K562 (cell line): ENCODE measurements at places on chromosomes 11 and 22.

DNA sequence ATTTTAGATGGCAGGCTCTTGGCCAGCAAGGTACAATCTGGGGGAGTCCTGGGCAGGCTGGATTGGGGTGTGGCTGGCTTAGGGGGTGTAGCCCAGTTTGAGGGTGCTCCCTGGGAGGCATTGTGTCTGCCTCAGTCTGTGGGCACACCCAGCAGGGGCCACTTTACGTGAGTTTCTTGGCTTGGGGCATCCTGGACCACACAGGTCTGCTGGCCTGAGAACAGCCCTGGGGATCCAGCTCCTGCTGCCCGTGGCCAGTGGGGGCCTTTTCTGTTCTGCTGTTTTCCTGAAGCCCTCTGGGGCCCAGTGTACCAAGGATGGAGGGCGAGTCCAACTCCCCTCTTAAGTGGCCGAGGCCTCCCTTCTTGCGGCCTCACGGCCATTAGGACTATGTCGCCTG lies 71.9 kb downstream of the MPPED1 start:
- DNase-seq = no peak

- peak; percentile 25 for DNase-seq
Measured at GRCh38 chr11:17766590-17766989, 32.0 kb downstream of the KCNC1 start.

GRCh38 chr22:37137903-37138665 lies 11.6 kb downstream of the IL2RB start:
- no peak for DNase-seq

DNA sequence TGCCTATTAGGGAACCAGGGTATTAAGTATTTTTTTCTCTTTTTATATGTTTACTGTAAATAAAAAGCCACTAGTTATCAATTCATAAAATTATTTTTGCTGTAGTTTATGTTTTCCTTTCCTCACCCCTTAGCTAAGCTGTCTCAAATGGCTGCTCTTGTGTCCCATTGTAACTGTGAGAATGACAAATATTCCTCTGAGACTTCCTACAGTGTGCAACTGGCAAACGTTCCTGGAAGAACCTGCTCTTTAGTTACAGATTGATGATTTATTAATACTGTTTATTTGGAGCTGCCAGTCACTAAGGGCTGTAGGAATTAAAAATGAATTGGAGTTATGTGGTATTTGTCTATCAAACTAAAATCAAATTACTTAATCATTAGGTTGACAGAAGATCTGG lies 675.4 kb upstream of the ARHGAP42 start:
- no peak for DNase-seq

- no peak for DNase-seq
Measured at GRCh38 chr11:134733646-134734045, 321.6 kb upstream of the B3GAT1 start.

DNA sequence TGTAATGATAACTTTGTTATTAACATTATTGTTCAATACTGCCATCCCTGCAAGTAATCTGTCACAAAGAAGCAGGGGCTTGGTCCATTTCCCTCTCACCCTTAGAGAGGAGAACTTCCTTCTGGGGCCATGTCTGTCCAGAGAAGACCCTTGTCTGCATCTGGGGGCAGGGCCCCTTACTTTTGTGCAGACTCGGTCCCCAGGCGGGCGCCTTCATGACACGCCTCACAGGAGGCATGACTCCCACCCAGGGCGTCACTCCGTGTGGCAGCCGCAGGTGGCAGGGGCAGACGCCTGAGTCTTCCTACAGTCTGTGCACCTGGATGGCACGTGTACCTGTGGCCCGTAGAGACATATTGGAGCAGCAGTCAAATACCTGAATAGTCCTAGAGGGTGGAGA lies 21.8 kb upstream of the B3GAT1 start:
- no peak for DNase-seq

DNA sequence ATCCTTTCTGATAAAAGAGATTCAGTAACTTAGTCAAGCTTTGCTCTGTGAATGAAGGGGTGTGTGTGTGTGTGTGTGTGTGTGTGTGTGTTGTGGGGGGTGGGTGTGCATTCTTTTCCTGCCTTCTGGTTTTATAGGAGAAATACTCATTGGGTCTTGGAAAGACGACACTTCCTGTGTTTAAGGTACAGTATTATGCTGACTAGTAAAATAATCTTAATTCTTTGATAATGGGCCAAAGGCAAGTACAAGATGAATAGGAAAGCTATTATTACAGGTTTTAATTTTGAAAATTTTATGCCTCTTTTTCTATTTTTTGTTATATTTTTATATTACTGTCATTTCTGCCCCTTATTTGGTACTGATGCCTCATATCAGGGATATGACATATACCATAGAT lies 26.1 kb downstream of the HSD17B12 start:
- no peak for DNase-seq

GRCh38 chr11:125833016-125833415 lies at the start of gene PATE4:
Gene PATE4, plus strand, starts transcription at chr11:125833316. Its CDS starts 44 bp downstream, at chr11:125833360.
- DNase-seq = no peak

- no peak for DNase-seq
Measured at GRCh38 chr11:124277207-124277606, 21.0 kb downstream of the OR8G5 start.

DNA sequence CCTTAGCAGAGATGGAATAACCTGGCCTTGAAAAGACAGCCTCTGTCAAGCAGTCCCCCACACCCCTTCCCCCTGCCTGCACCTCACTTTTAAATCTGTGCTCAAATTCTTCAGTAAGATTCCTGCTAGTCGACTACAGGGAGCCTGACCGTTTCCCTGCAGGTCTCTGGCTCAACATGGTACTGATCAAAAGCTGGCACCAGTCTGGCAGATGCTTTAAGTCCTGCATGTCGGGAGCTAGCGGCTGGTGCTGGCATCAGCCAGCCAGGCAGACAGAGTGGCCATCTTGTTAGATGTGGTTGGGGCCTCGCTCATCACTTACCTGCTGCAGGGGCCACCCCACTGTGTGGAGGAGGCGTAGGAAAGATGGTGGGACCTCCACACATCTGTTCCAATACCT lies 204.4 kb upstream of the SORL1-AS1 start:
- DNase-seq = no peak

GRCh38 chr11:102799681-102800340 lies 1.9 kb upstream of the MMP1 start:
- no peak for DNase-seq

GRCh38 chr11:115963156-115963555 lies 458.9 kb upstream of the CADM1 start:
- no peak for DNase-seq

DNA sequence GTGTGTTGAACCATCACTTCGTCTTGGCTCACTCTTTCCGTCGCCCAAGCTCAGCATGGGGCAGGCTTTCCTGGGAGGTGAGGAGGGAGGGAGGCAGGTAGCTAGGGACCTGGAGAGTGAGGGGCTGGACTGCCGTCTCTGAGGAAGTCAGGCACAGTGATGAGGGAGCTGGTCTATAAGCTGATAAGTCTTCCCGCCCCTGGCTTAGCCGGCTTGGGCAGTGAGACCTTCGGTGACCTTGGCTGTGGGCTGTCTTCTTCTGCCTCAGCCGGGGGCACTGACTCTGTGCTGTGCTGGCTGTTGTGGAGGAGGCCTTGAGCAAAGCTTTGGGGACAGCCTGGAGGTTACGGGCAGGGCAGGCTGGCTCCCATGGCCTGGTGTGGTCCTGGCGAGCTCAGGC lies 18.7 kb downstream of the GNAZ start:
- DNase-seq = no peak

- no peak for DNase-seq
Measured at GRCh38 chr11:7909585-7910285, 21.3 kb downstream of the OR10A6 start.

- DNase-seq = no peak
Measured at GRCh38 chr22:43540529-43540923, 128.7 kb downstream of the MPPED1 start.

- DNase-seq = peak; percentile 11
Measured at GRCh38 chr11:106917973-106918372, 100.3 kb downstream of the GUCY1A2 start.

GRCh38 chr22:31222736-31223135 lies 10.6 kb downstream of the LIMK2 start:
- peak; percentile 37 for DNase-seq

GRCh38 chr11:15882876-15883454 lies 473.4 kb downstream of the SOX6 start:
- no peak for DNase-seq

DNA sequence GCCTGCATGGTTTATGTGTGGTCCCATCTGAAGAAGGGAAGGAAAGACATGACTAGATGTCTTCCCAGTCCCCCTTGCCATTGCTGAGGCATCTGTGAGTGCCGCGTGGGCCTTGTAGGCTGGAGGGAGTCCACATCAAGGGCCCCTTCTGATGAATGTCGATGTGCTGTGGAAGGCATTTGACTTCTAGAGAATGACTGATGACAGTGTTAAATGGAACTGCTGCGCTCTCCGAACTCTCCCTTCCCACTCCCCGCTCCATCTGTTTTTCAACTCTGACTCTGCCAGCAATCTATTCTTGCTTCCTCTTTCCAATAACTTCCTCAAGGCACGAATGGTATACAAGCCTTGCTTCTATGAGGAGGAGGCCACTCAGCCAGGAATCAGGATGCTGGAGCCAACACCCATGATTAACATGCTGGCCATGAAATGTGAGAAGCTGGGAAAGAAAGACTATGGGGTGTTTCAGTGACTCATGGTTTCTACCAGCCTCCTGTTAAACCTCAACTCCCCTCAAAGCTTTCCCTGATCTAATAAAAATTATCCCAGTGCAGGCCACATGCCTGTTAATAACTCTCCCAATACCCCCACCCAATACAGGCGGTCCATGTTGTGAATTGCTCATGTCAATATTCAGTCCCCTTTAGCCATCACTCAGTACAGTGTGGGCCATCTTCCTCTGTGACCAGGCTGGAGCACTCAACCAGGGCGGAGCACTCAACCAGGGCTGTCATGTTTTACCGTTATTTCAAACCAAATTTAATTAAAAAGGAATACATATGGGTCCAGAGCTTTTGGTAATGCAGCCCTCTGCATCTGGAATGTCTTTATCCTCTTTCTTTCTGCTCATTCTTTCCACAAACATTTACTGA lies 46.4 kb upstream of the TBCEL start:
- DNase-seq = no peak

DNA sequence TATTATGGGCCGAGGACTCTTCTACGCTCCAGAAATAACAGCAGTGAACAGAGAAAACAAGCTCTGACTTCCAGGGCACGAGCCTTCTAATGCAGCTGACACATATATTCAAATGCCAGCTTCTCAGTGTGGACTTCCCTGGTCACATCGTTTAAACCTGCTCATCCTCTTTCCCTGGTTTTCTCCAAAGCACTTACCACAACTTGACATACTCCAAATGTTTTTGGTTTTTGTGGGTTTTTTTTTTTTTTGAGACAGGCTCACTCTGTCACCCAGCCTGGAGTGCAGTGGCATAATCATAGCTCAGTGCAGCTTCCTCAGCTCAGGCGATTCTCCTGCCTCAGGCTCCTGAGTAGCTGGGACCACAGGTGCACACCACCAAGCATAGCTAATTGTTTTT lies 105.5 kb downstream of the MICAL3 start:
- DNase-seq = no peak

DNA sequence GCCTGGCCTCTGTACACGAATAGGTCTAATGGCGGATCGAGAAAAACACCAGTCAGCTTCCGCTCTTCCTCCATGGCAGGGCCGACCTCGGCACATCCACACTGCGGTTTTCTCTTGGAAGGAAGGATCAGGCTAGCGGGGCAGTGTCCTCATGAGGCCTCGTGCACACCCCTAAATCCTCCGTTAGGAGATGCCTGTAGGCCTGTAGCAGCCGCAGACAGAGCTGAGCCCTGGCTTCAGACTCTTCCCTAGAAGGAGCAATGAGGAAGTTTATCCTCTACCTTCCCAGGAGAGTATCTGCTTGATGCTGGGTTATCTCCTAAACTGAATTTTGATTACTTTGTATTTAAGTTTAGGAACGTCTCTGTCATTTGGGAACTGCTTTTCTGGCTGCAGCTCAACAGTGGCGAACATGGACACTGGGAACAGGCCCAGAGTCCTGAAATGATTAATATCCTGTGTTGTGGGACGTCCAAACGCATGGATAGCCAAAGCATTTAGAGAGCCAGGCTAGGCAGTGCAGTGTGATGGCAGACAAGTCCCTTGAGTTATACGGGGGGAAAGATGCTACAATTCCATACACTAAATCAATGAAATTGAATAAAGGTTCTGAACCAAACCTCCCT lies 16.5 kb upstream of the BMAL1 start:
- DNase-seq = no peak

GRCh38 chr11:105609341-105609781 lies 512 bp upstream of the GRIA4 start:
- DNase-seq = no peak

- DNase-seq = no peak
Measured at GRCh38 chr22:45014654-45015053, 4.8 kb upstream of the PHF21B start.

DNA sequence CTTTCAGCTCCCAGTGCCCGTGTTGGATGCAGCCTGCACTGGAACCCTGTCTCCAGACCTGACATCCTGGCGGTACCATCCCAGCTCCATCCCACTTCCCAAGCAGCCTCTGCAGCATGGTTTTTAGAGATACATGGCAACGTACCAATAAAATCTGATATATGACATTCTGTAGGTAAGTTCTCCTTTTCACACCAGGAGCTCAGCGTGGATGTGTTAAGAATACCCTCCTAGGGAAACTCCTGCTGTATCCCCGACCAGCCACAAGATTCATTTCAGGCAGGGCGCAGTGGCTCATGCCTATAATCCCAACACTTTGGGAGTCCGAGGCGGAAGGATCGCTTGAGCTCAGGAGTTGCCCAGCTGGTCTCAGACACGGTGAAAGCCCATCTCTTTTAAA lies 15.4 kb downstream of the APOL5 start:
- DNase-seq = no peak

DNA sequence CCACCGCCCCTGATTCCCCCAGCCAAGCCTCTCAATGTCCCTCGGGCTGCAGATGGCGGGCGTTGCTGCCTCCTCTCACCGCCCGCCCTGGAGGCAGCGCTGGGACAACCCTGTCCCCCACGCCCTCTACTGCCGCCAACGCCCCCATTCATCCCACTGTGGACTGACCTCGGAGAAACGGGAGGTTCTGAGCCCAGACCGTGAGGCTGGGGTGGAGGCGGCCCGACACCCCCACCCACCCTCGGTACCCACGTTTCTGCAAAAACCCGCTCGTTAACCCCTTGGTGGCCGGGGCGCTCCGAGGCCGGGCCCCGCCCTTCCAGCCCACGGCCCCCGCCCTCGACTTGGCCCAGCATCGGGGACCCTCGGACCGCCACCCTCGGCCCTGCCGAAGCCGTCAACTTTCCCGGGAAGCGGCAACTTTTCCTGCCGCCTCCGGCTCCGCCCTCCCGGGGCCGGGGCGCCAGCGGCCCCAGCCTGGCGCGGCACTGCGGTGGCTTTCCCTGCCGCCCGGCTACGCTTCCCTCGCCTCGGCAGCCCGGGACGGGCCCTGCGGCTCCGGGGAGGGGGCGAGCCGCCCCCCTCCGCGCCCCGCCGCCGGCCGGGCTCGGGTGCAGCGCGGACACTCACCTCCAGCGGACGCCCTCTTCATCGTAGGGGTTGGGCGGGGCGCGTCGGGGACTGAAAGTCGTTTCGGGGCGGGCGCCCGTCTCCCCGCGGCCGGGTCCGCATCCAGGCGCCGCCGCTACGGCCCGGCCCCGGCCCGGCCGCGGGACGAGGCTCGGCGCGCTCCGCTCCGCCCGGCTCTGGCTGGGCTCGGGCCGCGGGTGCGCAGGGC lies 458 bp downstream of the RTN4R start:
- peak; percentile 78 for DNase-seq

GRCh38 chr11:12264361-12264760 lies 113.0 kb upstream of the PARVA start:
- no peak for DNase-seq
